ENCODE measurements at places on chromosomes 11 and 22.

DNA sequence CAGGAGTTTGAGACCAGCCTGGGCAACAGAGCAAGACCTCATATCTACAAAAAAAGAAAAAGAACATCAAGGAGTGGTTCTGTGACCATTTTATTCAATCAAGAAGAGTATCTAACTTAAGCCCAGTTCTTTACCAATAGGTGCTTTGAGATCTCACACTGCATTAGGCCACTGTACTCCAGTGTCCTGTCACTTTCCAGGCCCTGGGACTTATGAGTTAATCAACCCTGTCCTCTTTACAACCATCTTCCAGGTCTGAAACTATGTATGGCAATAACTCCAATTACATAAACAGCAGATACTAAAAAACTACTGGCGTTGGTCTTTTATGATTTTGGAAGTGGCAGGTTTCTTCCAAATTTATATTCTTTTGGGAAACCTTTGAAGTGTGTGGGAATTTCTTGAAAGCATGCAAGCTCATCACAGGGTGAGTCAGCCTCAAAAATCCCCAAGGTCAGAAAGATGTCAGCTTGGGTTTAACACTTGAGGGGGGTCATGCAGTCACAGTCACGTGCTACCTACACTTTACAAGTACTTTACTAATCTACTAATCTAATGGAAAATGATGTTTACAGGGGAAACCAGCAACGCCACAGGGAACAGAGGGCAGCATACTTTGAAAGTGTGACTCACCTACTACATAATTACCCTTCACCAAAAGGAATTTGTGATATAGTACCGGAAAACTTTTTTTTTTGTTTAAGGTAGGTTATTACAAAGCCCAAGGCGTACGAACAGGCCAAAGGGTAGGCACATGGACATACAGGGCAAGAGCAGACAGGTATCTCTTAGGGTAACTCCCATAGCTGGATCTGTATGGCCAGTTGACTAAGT lies 15.6 kb downstream of the PISD start:
- DNase-seq, result no peak

DNA sequence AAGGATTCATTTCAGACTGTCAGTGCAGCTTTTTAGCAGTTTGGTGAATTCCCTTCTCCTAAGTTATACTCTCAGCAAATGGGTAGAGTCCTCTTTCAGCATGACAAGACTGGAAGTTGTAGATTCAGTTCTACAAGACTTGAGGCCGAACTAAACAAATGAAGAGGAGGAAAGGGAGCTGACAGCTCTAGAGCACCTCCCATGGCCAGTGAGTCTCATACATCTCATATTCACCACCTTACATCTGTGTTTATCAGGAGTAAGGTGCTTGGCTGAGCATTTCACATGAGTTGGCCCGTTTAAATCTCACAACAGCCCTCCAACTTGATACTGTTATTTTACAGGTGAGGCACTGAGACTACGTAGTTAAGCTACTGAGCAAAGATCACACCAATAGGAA lies 30.4 kb downstream of the SEZ6L start:
- no peak for DNase-seq

DNA sequence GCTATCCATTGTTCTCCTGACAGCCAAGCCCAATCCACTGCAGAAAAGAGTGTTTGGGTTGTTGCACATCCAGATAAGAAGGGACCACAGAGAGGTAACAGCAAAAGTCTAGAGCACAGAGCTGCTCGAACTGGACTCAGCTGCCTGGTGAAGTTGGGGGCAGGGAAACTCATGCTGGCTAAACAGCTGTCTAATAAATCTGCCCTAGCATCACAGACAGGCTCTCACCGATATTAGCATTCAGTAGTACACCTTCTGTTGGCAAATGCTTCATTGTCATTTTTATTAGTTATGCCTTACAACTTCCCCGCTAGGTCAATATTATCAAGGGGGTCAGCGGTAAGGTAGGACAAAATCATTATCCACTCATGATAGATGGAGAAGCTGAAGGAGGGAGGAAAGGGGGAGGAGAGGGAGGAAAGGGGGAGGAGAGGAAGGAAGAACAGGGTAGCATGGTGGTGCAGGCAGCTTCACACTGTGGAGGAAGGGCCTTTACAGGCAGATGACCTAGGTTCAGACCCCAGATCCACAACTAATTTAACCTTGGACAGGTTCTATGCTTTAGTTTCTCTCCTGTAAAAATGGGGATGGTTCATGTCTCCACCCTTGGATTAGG lies 102.7 kb downstream of the LARGE1 start:
- DNase-seq, result no peak

DNA sequence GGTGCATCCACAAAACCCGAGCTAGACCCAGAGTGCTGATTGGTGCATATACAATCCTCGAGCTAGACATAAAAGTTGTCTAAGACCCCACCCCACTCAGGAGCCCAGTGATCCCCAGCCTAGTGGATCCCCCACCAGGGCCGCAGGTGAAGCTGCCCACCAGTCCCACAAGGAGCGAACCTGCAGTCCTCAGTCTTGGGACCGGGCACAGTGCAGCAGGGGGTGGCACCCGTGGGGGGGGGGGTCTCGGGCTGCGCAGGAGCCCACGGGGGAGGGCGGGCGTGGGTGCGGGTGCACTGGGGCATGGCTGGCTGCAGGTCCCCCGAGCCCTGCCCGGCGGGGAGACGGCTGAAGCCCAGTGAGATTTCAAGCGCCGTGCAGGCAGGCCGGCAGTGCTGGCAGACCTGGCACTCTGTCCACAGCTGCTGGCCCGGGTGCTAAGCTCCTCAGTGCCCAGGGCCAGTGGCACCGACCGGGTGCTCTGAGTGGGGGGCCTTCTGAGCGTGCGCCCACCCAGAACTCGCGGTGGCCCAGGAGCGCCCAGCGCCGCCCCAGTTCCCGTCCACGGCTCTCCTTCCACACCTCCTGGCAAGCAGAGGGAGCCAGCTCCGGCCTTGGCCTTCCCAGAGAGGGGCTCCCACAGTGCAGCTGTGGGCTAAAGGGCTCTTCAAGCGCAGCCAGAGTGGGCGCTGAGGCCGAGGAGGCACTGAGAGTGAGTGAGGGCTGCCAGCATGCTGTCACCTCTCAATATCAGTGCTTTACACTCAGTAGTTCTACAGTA lies 989.1 kb downstream of the FAM181B start:
- DNase-seq, result no peak

DNA sequence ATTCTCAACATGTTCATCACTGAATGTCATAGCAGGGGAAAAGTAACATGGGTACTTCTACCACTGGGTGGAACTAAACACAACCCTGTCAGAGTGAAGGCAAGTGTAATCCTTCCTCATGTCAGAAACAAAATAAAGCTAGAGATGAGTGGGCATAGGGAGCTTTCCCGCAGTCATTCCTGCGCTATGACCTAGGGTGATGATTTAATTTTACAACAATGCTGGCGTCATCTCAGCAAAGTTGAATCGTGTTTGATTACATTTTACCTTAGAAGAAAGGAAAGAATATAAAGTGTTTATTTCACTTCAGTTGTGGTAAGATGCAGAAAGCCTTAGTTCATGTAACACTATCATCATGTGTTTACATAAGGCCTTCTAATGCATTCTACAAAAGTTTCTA lies 355.6 kb downstream of the METTL15 start:
- DNase-seq, result no peak

GRCh38 chr11:76228071-76228874 lies 22.0 kb upstream of the WNT11 start:
- DNase-seq, result no peak

DNA sequence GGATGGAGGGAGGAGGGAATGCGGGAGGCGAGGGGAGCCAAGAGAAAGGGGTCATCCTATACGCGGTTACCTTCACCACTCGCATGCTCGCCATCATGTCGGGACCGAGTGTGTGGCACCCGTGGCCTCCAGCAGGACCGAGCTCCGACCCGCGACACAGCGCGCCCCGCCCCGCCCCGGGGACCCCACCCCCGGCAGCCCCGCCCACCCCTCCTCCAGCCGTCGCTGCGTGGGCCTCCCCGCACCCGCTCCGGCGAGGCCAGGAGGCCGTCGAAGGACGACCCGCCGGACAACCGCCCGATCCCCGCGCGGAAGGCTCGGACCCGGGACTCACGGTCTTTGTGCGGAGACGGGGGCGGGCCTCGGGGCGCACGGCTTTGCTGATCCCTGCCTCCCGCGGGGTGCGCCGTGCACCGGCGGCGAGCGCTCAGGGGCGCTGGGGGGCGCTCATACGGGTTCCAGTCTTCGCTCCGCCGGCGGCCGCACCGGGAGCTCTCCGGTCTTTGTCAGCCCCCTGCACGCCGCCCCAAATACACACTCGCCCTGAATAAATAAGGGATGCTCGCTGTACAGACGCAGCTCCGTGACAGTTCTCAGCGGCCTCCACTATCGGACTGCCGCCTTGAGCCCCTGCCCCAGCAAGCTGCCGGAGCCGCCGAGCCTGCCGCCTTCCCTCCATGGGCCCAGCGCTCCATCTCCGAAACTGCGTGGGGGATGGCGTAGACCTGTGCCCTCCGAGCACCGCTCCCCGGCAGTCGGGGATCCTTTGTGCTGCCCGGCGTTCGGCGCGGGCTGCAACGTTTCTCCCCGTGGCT lies at the start of gene UBE2L6:
UBE2L6 (minus strand) TSS at position 158 of the 815 bp plus-strand sequence; CDS start at position 97, 61 bp downstream.
- DNase-seq, result peak; percentile 37

- no peak for DNase-seq
These were observed 18.4 kb upstream of the PICALM start for GRCh38 chr11:86087256-86087655.

- no peak for DNase-seq
These were observed 5.5 kb downstream of the RFPL2 start for GRCh38 chr22:32199341-32199740.

DNA sequence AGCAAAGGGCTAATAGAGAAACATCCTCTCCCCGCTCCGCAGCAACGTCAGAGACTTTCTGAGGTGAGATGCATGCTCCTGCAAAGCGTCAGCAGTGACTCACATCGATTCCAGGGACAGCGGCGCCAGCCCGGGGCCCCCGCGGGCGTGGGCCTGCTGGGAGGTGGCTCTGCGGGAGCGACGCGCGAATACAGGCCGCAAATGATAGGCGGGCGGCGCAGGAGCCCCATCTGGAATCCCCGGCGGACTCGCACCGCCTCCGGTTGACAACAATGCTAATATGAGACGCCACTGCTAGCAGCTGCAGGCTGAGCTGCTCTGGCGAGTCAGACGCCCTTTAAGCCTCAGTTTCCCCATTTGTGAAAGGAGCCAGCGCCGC lies 557 bp downstream of the RANGAP1 start:
- DNase-seq, result peak; percentile 54

DNA sequence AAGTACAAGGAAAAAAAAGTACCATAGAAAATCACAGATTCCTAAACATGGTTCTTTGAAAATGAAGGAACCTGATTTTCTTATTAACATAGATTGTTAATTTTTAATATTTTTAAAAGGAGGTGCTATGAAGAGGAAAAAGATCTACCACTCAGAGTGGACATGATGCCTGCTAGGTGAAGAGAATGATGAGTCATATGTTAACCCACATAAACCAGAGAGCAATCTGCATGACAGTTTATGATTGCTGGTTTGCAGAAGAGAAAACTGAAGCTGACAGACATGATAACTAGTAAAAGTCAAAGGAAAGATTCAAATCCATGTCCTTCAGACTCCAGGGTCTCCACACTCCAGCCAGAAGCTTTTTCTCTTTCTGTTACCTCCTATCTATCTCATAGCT lies 1231.7 kb downstream of the LRRC4C start:
- no peak for DNase-seq

- no peak for DNase-seq
These were observed 88.4 kb downstream of the ARHGAP8 start for GRCh38 chr22:44840611-44841322.

GRCh38 chr22:29125844-29126243 lies 53.0 kb downstream of the KREMEN1 start:
- no peak for DNase-seq

- no peak for DNase-seq
These were observed 2.0 kb upstream of the FJX1 start for GRCh38 chr11:35615921-35616900.

DNA sequence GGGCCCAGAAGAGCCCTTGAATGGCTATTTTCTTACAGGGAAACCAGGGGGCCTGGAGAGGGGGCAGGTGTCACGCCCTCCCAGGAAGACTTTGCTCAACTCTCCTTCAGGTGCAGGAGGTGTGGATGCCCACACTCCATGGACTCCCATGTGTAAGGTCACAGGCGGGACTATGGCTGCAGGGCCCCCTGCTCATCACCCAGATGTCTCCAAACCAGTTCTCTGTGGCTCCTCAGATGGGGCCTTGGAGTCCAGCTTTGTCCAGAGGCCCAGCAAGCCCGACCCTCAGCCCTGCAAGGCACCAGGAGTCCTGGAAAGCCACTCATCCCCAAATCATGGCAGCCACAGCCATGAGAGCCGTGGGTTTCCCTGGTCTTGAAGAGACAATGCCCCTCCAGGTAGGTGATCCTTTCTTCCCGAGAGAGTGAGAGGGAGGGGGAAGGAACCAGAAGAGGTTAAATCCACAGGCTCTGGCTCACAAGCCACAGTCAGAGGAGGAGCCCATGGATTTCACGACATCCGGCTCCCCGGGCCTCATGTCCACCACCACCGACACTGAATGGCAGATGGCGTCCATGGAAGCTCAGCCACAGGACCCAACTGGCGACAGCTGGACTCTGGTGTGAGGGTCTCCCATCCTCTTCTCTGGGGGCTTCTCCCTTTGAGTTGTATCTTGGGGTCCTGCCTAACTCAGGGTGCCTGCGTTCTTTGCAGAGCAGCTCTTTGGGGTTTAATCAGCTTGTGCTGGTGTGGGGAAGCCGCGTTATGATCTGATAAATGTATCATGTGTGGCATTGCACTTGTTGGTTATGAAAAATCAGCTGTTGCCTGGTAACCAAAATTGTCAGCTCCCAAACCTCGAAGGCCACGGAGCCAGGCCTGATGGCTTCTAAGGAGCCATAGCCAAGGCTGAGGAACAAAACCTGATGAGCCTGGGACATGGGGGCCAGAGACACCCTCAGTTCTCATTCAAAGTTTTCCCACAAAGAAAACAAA lies 620.4 kb downstream of the BRD1 start:
- no peak for DNase-seq

- DNase-seq, result no peak
These were observed 28.4 kb upstream of the HMOX1 start for GRCh38 chr22:35352214-35353111.

DNA sequence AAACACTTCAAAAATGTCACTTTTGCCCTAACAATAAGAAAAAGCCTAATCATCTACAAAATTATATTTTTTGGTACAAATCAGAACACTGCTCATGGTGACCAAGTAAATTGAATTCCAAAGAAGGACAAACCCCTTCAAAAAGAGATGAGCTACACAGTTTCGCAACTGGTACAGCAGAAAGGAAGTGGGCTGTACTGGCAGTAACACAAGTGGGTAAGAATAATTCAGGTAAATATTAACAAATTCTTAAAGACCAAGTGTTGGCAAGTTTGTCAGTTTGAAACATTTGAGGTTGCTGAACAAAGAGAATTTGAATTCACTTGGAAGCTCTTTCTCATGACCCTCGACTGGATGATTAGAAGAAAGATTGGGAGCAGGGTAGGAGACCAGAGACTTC lies 35.5 kb downstream of the MSANTD4 start:
- no peak for DNase-seq

- no peak for DNase-seq
These were observed 8.0 kb downstream of the PHRF1 start for GRCh38 chr11:584287-584686.

DNA sequence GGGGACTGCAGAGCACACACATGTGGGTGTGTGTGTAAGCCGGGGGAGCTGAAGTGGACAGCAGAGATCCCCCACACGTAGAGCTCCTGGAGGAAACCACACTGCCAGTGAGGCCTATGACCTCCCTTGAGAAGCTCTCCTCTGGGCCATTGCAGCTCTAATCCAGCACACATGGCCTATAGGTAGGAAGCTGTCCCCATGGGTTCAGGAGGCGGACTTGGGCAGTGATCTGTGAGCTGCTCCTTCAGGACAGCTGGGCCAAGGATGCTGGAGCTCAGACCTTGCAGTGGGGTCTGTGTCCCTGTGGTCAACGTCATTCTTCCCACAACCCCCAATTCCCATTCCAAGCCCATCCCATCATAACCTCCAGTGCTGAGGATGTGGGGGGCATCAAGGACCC lies 29.8 kb downstream of the IGLL5 start:
- no peak for DNase-seq

All from stimulated activated CD4-positive, alpha-beta T cell treated with anti-CD3 and anti-CD28 coated beads, Interleukin-1b, Interleukin-23, amount 100 ng/mL, for 1 hour (primary cell).